ENCODE measurements at places on chromosomes 3 and 15. TPM values are rescaled to one million over a fixed set of nuclear protein-coding genes. Genes with fewer than 3 reads are reported as not detected.

ECE2 gene
- total RNA-seq = not detected

AGBL1 gene
- not detected for total RNA-seq

DUOXA2 gene
- total RNA-seq = not detected

PLSCR2 gene
- not detected for total RNA-seq

TMCO5A gene
- total RNA-seq = not detected

Data from cardiac atrium fibroblast (primary cell).